ENCODE measurements at places on chromosomes 12 and 14.

GRCh38 chr12:109310247-109311125 lies 1.4 kb upstream of the FOXN4 start:
- no peak for DNase-seq

GRCh38 chr14:93347850-93348249 lies 868 bp downstream of the COX8C start:
- no peak for DNase-seq

- no peak for DNase-seq
Observed at GRCh38 chr12:111034083-111034885, 113.9 kb upstream of the MYL2 start.

GRCh38 chr14:94392510-94392935 lies 4.1 kb upstream of the SERPINA1 start:
- no peak for DNase-seq

GRCh38 chr12:118617611-118618450 lies 241.5 kb downstream of the SUDS3 start:
- no peak for DNase-seq

DNA sequence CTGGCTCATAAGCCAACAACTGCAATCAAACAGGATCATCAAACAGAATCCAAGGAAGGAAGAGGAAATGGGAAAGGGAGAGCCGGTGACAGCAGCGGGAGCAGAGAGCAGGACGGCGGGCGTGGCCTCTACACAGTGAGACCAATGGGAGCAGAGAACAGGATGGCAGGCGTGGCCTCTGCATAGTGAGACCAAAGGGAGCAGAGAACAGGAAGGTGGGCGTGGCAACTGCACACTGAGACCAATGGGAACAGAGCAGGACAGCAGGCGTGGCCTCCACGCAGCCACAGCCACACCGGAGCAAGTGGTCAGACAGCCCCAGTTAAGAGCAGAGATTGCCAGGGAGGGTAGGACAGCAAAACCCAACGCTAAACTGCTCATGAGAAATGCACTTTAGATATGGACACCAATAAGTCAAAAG lies 16.4 kb downstream of the LRCOL1 start:
- DNase-seq: peak; percentile 34

GRCh38 chr12:88247241-88247643 lies 105.1 kb downstream of the TMTC3 start:
- DNase-seq: no peak

GRCh38 chr12:106601031-106601430 lies 18.2 kb downstream of the RFX4 start:
- DNase-seq: no peak

GRCh38 chr12:52837413-52837741 lies 3.3 kb upstream of the KRT79 start:
- no peak for DNase-seq

DNA sequence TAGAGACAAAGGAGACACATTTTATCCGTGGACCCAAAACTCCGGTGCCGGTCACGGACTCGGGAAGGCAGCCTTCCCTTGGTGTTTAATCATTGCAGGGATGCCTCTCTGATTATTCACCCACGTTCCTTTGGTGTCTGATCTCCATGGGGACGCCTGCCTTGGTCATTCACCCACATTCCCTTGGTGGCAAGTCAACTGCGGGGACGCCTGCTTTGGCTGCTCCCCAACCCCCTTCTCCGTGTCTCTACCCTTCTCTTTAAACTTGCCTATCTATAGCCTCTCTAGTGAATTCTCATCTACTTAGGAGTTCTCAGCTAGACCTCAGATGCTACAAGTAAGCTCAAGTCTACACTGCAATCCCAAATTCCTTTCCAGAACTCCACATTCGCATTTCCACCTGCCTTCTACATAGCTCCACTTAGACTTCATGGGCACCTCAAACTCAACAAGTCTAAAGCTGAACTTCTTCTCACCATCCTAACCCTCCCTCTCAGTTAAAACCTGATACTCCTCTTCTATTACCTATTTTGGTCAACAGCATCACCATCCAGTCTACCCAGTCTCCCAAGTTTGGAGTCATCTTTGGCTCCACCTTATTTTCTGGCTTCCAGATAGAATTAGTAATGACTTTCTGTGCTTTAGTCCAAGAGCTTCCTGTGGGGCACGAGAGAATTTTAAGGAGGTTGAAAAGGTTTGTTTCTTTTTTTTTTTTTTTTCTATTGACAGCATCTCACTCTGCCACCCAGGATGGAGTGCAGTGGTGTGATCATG lies 14.4 kb downstream of the SPTLC2 start:
- DNase-seq: no peak

GRCh38 chr14:90303473-90303872 lies 28.3 kb downstream of the NRDE2 start:
- no peak for DNase-seq

- no peak for DNase-seq
Observed at GRCh38 chr12:116820064-116820656, 61.1 kb downstream of the HRK start.

- DNase-seq: no peak
Observed at GRCh38 chr14:94129758-94130414, 482 bp upstream of the IFI27L2 start.

DNA sequence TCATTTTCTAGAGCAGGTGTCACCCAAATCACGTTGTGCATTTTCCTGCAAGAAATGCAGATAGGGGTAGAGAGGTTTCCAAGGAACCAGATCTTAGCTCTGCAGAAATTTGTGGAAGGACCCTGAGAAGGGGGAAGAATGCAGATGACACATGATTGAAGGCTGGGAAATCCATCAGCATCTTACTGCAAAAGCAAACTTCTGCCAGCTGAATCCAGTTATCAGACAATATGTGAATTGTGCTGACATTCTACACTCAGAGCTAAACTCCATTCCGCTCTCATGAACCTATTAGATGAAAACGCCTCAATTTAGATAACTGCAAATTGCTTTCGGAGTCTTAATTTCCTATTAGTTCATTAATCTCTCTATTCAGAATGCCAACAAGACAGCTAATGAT lies 211.3 kb upstream of the NOS1 start:
- DNase-seq: no peak

DNA sequence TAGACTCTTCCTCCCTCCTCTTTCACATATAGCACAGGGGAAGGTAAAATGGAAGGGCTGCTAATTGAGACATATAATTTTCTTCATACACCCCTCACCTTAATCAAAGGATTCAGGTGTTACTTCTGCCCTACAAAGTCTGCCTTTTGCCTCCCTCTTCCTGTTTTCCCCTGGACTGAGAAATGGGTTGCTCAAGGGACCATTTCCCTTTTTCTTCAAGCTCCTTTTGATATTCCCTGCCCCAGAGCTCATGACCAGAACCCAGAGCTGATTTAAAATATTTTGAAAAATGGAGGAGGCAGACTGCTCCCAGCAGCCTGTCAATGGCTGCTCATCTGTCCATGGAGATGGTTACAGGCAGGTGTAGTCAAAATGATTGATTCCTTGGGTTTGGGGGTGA lies 6.3 kb upstream of the PIP4K2C start:
- no peak for DNase-seq

GRCh38 chr12:57718641-57719528 lies 19.7 kb downstream of the AGAP2 start:
- DNase-seq: no peak

- no peak for DNase-seq
Observed at GRCh38 chr14:75005357-75005756, 2.6 kb downstream of the EIF2B2 start.

GRCh38 chr12:23684121-23684520 lies 265.3 kb downstream of the SOX5 start:
- no peak for DNase-seq

DNA sequence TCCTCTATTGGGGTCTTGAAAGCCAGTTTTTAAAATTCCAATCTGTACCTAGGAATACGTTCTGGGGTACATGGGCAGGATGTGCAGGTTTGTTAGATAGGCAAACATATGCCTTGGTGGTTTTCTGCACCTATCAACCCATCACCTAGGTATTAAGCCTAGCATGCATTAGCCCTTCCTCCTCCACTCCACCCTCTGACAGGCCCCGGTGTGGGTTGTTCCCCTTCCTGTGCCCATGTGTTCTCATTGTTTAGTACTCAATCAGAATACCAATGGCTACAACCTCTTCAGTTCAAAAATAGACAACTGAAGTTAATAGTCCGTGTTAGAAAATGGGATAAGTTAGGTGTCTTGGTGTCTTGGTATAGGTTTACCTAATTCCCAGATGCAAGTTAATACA lies 3.4 kb downstream of the NTS start:
- DNase-seq: no peak
